ENCODE measurements at places on chromosomes 12 and 14.

- DNase-seq: no peak
These were observed 40.4 kb upstream of the BTG1 start for GRCh38 chr12:92186038-92186470.

GRCh38 chr14:52078721-52079120, 9.9 kb upstream of the NID2 start:
- DNase-seq: no peak

DNA sequence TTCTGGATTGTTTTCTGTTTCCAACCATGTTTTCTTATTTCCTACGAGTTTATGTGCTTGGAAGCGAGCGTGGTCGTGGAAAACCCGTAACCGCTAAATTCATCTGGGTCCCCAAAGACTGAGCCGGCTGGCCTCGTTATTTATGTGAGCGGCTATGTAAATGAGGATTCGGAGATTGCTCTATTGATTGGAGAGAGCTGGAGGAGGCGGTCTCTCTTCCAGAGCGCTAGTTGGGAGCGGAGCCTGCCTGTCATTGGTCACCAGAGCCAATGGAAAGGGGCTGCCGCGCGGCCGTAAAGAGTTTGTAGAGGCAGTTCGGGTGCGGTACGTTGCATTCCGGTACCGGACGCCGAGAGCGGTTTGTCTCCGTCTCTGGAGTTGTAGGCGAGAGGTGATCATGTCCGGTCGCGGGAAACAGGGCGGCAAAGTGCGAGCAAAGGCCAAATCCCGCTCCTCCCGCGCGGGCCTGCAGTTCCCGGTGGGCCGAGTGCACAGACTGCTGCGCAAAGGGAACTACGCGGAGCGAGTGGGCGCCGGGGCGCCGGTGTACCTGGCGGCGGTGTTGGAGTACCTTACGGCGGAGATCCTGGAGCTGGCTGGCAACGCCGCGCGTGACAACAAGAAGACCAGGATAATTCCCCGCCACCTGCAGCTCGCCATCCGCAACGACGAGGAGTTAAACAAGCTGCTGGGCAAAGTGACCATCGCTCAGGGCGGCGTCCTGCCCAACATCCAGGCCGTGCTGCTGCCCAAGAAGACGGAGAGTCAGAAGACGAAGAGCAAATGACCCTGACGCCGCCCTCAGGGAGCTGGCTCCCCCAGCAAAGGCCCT, 29.0 kb downstream of the WBP11 start:
- peak; percentile 67 for DNase-seq

GRCh38 chr12:109892748-109893147, 7.3 kb upstream of the TCHP start:
- DNase-seq: no peak

- no peak for DNase-seq
These were observed 216.9 kb downstream of the NTF3 start for GRCh38 chr12:5648692-5649359.

GRCh38 chr14:28756884-28757570, 9.6 kb upstream of the FOXG1 start:
- DNase-seq: no peak

DNA sequence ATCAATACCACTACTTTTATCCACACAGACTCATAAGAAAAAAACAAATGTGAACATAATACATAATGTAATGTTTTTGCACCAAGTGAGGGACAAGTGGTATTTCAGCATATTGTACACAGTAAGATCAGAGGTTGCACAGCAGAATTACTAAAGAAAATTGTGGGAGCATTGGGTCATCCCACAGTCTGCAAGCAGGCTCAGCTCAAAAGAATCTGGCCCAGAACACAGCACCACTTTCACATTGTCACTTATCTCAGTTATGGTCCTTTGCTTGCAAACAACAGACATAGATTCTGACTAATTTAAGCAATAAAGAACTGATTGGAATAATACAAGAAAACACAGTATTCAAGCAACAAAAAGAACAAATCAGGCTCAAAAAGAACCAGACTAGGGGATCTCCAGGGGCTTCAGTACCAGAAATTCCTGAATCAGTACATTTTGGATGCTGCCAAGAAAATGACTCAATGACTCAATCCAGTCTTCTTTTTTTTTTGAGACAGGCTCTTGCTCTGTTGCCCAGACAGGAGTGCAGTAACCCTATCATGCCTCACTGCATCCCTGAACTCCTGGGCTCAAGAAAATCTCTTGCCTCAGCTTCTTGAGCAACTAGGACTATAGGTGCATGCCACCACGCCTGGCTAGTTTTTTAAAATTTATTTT, 42.9 kb upstream of the EEA1 start:
- no peak for DNase-seq

- DNase-seq: no peak
These were observed 53.6 kb downstream of the ARF6 start for GRCh38 chr14:49946320-49947141.

DNA sequence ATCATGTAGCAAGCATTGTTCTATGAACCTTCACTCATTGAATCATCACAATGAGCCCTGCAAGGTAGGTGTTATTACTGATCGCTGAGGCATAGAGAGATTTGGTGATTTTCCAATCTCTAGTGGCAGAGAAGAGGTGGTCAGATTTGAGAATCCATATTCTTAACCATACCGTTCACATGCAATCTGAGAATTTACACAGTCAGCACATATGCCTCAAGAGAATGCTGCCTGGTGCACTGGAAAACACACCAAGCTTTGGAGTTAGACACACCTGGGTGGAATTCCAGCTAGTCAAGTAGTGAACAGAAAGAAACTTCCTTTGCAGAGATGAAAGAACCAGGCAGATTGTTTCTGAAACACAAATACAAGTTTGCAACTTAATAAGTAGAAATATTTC, 94.1 kb downstream of the LGR5 start:
- no peak for DNase-seq

DNA sequence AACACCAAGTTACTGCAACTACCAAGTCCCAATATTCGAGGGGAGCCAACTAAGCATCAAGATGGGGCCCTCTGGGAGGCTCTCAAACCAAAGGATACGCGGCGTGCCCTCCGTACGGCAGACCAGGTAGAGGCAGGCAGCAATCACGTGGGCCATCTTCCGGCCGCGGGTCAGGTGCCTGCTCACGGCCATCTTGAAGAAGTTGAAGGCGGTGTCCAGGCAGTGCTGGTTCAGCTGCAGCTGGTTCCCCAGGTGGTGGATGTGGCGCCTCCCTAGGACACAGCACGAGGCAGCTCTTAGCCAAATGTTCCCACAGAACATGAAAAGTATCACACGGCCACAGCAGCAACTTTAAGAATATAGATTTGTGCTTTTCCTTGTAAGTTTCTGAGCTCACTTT, 24.3 kb downstream of the BTBD6 start:
- no peak for DNase-seq

GRCh38 chr12:2680676-2681039, 114.1 kb upstream of the FKBP4 start:
- no peak for DNase-seq

- DNase-seq: no peak
These were observed 1.9 kb downstream of the FAM186A start for GRCh38 chr12:50394469-50395029.

DNA sequence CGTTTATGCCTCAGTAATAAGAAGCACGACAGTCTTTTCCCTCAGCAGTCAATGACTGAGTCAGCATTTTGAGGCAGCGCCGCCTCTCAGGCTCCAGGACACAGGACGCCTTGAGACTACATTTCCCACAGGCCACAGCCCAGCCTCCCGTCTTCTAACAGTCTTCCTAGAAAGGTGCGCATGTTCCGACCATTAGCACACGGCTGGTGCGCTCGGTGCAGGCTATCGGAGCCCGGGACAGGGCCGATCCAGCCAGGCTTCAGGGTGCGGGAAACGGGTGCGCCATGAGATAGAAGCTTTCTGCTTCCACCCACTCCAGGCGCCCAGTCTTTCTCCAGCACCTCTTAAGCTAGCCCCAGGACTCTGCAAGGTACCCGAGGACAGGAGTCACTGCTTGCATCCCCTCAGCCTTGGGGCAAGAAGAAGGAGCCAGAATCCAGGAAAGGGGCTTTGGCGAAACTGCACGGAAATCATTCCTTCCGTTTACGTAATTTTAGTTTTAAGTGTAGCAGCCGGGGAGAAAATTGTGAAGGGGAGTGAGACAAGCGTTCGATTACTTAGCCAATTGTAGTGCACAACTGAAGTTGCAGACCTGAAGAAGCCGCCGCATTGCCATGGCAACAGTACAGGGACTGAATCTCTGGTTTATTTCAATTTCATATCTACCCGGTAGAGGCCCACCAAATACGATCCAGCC, 54.0 kb downstream of the ZNF641 start:
- DNase-seq: no peak

- DNase-seq: no peak
These were observed 248.9 kb downstream of the CCDC59 start for GRCh38 chr12:82109243-82109642.

All from stimulated activated CD8-positive, alpha-beta memory T cell treated with anti-CD3 and anti-CD28 coated beads, Interleukin-7, amount 100 ng/mL, for 1 hour (primary cell).